Astrocyte of the cerebellum (primary cell): ENCODE measurements at places on chromosomes 2 and 18.
A peak's percentile ranks its signal among the peaks of the same experiment; 100 is the strongest.

- DNase-seq: peak; percentile 75
Measured at GRCh38 chr18:63322908-63323634, 3.5 kb upstream of the BCL2 start.

GRCh38 chr18:10454681-10455557 is 484 bp downstream of the APCDD1 start:
- DNase-seq: no peak

- DNase-seq: no peak
Measured at GRCh38 chr2:128738446-128739110, 419.9 kb upstream of the HS6ST1 start.

DNA sequence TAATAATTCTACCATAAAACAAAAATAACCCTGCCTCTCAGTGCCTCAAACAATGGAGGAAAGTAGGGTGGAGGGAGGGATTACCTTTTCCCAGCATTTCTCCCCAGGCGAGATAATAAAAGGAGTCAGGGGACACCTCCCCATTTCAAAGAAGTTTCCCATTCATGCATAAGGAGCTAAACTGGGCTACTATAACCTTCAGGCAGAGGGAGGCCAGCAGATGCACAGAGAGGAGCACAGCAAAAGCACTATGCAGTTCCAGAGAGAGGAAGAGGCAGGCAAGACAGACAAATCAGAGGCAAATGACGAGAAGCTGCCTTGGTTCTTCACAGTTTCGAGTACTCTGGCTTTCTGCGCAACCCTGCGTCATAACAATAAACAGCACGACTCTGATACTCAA is 17.4 kb downstream of the CFAP210 start:
- no peak for DNase-seq

GRCh38 chr18:52422985-52423601 is 83.1 kb downstream of the DCC start:
- DNase-seq: no peak

DNA sequence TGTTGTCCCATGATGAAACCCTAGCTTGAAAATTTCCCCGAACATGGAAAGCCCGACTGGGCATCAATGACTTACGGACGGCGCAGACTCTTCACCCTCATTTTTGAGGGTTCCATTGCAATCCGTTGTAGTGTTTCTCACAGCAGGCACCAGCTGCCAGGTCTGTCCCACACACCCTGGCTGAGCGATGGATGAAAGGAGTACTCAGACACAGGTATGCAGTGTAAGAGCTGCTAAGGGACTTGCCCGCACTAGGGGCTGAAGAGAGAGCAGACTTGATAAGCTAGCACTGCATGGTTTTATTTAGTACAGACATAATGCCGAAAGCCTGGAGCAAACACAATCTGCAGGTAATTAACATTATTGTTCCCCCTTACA is 15.8 kb downstream of the DYNAP start:
- no peak for DNase-seq

DNA sequence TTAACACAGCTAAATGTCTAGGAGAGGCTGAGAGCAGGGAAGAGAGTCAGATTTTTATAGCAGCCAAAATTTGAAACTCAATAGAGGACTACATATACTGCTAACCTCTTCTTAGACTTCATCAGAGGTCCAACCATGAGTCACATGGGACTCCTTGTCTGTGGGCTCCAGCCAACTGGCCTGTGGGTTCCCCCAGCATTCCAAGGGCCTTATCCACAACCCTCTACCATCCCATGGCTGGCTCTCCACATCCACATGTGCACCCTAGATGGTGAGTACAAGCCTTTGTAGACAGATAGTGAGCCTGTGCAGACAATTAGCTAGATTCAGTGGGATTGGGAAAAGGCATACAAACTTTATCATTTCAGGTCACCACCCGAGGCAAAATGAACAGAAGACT is 901.9 kb upstream of the ZEB2 start:
- DNase-seq: no peak

DNA sequence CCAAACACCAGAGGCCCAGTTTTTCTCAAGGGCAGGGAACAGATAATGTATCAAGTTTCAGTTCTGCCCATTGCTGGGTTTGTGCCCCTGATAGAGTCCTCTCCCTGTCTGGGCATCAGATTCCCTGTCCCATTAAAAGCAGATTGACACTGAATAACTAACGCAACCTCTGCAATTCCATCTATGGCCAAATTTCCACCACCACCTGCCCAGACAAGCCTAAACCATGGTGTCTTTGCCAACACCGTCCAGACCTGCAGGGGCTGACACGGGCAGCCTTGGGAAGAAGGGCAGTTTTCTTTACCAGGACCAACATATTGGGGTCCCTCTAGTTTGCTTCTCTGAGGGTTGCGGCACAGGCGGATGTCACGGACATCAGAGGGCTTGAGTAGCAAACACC is 26.4 kb upstream of the PAX8 start:
- no peak for DNase-seq

- DNase-seq: no peak
Measured at GRCh38 chr18:44792456-44793061, 111.9 kb downstream of the SETBP1 start.

DNA sequence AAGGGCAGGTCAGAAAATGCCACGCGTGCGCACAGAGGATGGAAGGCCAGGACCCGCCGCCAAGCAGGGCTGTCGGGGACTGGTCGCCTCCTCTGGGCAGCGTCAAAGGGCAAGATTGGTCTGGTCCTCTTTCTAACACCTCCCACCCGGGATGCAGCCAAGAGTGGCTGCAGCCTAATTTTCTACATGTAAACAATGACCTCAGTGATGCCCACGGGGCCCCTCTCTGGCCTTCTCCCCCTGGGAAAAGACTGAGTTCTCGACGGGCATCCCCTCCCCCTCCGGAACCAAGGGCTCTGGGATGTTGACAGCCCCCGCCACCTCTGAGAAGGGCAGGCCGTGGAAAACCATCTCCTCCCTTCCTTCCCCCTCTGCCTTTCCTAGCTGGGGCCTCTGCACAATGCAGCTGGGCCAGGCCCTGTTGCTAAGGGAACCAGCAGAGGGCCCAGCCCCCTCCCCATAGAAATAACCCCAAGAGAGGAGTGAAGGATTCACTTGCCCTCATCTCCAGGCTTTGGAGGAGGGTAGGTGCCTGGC is 80.0 kb upstream of the ZNF532 start:
- DNase-seq: no peak

DNA sequence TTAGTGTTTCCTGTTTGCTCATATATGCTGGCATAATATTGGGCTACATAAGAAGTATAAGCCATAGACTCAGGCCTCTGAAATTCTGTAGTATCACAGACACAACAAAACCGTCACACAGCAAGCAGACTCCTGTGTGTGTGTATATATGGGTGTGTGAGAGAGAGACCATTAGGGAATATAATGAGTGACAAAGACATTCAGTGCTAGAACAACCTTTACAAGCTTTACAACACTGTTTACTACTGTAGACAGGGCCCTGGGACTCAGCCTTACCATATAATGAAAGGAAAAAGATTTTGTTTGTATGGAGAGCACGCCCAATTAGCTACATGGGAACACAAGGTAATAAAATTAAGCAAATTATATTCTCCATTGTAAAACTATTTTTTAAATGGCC is 65.4 kb upstream of the TMEM182 start:
- no peak for DNase-seq

GRCh38 chr2:33372940-33373553 is 103.4 kb upstream of the RASGRP3 start:
- DNase-seq: no peak

DNA sequence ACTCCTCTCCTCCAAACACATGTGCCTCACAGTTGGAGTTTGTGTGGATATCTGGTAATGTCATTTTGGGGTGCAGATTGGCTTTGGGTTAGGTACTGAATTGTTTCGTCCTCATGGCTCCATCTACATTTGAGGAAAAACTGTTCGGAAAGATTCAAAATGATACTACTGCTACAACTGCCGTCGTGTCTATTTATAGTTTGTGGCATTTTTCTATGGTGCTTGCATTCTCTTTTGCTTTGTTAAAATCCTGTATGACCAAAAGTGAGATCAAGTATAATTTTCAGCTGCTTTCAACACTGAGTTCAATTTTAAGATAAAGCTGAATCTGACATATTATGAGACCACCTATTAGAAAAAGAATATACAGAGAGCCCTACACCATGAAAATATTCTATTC is 176.3 kb upstream of the DSEL start:
- no peak for DNase-seq

DNA sequence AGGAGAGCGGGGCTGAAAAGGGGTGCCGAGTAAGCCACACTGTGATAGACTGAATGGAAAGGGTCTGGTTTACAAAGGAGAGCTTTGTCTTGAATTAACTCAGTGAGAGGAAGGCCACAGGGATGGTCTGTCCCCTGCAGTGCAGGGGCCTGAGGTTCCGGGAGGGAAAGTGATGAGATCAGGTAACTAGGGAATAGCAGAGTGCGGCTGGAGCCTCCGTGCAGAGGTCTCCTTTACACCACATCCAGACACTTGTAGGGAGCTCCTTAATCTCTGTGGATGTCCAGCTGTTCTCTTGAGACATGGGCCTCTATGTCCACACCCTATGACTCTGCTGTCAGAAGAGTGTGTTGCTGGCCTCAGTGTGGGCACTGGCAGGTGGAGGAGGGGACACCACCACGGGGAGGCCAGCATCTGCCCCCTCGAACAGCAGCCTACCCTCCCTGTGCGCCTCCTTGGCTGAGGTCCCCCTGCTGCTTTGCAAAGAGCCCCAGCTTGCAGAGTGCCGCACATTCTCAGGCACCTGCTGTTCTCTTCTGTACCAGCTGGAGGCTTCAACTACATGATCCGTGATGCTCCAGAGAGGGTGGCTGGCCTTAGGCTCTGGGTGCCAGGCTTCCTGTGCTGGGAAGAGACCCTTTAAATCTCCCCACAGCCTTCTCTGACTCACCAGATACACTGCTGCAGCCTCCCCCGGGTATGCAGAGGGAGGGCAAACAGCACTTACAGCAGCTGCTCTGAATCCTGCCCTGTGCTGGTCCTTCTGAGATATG is 25.9 kb downstream of the ENOSF1 start:
- DNase-seq: no peak

GRCh38 chr2:73956218-73956865 is 28.4 kb upstream of the TET3 start:
- no peak for DNase-seq

DNA sequence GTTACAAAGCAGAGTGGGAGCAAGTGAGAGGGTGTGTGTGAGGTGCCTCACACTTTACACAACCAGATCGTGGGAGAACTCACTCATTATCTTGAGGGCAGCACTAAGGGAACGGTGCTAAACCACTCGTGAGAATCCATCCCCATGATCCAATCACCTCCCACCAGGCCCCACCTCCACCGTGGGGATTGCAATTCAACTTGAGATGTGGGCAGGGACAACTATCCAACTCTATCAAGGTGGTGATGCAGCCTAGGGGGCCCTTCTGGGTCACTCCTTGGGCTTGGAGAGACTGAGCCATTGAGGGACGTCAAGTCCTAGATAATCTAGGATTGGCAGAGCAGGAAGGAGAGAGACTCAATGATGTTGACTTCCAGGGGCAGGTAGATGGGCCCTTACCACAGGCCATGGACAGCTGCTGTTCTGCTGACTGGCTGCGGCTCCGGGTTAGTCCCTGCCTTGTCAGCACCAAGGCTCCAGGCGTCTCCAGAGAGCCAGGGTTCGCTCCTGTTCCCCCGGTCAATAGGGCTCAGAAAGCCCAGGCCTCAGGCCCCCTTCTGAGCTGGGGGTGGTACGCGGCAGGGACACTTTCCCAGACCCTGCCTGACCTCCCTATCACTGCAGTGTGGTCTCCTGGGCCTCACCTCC is 193.2 kb upstream of the HS6ST1 start:
- DNase-seq: no peak

- DNase-seq: no peak
Measured at GRCh38 chr2:241198381-241199279, 10.2 kb downstream of the ANO7 start.

GRCh38 chr2:109663721-109664120 is 49.6 kb downstream of the SOWAHC start:
- DNase-seq: peak; percentile 54

DNA sequence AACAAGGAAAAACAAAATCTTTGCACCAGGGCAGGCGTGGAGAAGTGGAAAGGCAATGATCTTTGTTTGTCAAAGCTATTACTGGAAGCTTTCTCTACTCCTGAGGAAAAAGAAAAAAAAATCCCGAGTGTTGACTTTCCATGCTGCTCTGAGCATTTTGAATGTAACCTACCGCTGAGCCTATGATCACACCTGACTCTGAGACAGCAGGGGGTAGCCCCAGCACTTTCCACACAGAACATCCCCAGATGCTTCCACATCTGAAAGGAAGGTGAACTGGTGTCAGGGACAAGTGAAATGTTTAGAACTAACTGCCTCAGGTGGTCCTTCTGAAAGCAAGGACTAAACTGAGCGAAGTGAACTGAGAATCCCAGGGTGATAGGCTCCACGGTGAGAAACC is 1315.1 kb upstream of the DDX18 start:
- DNase-seq: no peak

GRCh38 chr18:22981274-22982133 is 48.4 kb downstream of the RBBP8 start:
- no peak for DNase-seq

DNA sequence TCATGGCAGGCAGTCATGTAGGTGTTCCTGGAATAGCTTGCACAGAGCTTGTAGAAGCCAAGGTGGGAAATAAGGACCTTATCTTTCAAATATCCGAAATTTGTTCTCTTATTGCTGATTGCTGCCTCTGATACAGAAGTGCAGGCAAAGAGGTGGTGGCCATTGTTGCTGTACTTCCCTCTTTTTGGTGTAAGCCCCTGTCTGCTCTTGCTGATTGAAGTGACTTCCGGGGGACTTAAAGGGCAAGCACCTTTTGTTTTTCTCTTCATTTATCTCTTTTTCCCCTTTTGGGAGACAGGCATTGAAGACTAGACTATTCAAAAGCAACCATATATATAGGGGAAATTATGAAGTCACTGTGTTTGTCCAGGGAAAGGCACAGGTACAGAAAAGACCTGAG is 131.6 kb upstream of the OTX1 start:
- no peak for DNase-seq

GRCh38 chr18:10482363-10482984 is 28.0 kb downstream of the APCDD1 start:
- no peak for DNase-seq

DNA sequence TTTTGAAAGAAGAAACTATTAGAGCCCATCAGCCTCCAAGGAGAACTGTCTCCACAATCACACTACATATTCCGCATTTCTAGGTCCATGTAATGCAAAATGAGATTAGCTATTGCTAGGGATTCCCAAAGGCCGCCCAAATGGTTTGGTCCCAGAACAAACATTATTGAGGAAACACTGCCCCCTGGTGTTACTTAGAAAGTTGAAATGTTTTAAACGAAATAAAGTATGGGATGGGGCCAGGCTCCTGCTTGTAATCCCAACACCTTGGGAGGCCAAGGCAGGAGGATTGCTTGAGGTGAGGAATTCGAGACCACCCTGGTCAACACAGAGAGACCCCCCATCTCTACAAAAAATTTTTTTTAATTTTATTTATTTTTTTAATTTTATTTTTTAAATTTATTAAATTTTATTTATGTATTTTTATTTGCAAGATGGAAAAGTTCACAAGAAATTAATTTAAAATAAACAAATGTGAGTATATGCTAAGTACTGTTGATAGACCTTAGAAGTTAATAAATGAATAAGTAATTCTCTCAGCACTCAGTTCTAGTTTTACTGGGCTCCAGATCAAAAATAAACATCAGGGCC is 5.5 kb downstream of the NHEJ1 start:
- DNase-seq: peak; percentile 67
